Fibroblast of the aortic adventitia (primary cell): ENCODE measurements at places on chromosomes 16 and 17. TPM values are rescaled to one million over a fixed set of nuclear protein-coding genes. Genes with fewer than 3 reads are reported as not detected.

VASN gene
- 130 and 136 TPM in 2 replicates for total RNA-seq

PRSS27 gene
- 0.65 and 1.3 TPM in 2 replicates for total RNA-seq

KRTAP1-5 gene
- 1.4 TPM in 1 of 2 replicates, not detected in the other for total RNA-seq

SEC14L5 gene
- 1.2 and 3.0 TPM in 2 replicates for total RNA-seq

DNAI2 gene
- not detected in 2 replicates for total RNA-seq

TEX19 gene
- not detected in 2 replicates for total RNA-seq

KRT33A gene
- total RNA-seq = not detected in 2 replicates

MYO15A gene
- total RNA-seq = 0.45 and 1.6 TPM in 2 replicates

TNFRSF17 gene
- not detected in 2 replicates for total RNA-seq

PDILT gene
- not detected in 2 replicates for total RNA-seq
